Activated CD4-positive, alpha-beta T cell treated with anti-CD3 and anti-CD28 coated beads, Interleukin-2, amount 10 ng/mL, durations not matched to agents 7 days and 5 days (primary cell): ENCODE measurements at places on chromosomes 12 and 14. TPM values are rescaled to one million over a fixed set of nuclear protein-coding genes. Genes with fewer than 3 reads are reported as not detected.
A peak's percentile ranks its signal among the peaks of the same experiment; 100 is the strongest.

DNA sequence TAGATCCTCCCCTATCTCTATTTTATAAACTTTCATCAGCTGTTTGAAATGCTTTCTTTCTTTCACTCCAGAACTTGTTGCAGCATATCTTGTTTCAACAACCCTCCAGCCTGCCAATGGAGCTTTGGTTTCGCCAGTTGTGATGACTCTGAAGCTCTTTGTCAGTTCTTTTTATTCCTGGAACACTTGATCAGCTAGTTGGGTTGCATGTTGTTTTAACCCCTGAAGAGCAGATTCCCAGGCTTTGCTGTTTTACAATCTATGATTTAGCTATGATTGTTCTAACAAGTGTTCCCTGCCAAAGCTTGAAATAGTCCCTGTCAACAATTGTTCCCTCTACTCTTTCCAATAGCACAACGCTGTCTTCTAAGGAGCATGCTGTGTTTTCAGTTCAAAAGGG, 50.6 kb upstream of the FUT8 start:
- no peak overlapping the region for H3K27ac ChIP-seq
- peaks cover 37% of the 10 kb centered on the region for H3K36me3 ChIP-seq
- no peaks in the 10 kb centered on the region for H3K27me3 ChIP-seq
- DNase-seq: no peak

TC2N gene
- total RNA-seq: 216 TPM

- peak; percentile 29 for DNase-seq
- no peaks in the 10 kb centered on the region for H3K36me3 ChIP-seq
- H3K4me3 ChIP-seq: no peak overlapping the region
- peaks cover 48% of the 10 kb centered on the region for H3K27me3 ChIP-seq
- no peak overlapping the region for H3K27ac ChIP-seq
Measured at GRCh38 chr14:95361373-95362137, 41.8 kb upstream of the CLMN start.

DNA sequence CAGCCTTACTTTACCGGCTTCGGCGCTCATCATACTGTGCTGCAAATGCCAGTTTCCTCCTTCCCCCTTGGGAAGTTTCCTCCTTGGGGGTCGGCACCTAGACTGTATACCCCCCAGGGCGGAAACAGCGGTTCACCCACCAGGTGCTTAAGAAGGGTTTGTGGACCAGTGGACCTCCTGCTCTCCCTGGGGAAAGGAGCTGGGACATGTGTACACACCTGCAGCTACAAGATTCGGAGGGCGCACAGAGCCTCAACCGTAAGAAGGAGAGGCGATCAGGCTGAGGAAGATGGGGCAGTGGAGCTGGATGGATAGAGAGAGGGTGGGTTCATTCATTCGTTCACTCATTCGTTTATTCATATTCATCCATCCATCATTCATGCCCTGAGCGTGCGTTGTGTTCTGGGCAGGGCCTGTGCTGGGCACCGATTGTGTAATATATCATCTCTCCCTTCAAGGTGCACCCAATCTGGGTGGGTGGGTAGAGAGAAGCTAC, 717 bp upstream of the ZNF839 start:
- peaks cover 2% of the 10 kb centered on the region for H3K36me3 ChIP-seq
- peaks cover 74% of the 10 kb centered on the region for H3K4me1 ChIP-seq
- DNase-seq: no peak
- no peaks in the 10 kb centered on the region for H3K27me3 ChIP-seq

- no peaks in the 10 kb centered on the region for H3K36me3 ChIP-seq
- no peak overlapping the region for H3K4me3 ChIP-seq
- no peaks in the 10 kb centered on the region for H3K4me1 ChIP-seq
- no peak overlapping the region for H3K27ac ChIP-seq
- no peaks in the 10 kb centered on the region for H3K27me3 ChIP-seq
Measured at GRCh38 chr12:83408146-83408545, 721.4 kb downstream of the TMTC2 start.

DNA sequence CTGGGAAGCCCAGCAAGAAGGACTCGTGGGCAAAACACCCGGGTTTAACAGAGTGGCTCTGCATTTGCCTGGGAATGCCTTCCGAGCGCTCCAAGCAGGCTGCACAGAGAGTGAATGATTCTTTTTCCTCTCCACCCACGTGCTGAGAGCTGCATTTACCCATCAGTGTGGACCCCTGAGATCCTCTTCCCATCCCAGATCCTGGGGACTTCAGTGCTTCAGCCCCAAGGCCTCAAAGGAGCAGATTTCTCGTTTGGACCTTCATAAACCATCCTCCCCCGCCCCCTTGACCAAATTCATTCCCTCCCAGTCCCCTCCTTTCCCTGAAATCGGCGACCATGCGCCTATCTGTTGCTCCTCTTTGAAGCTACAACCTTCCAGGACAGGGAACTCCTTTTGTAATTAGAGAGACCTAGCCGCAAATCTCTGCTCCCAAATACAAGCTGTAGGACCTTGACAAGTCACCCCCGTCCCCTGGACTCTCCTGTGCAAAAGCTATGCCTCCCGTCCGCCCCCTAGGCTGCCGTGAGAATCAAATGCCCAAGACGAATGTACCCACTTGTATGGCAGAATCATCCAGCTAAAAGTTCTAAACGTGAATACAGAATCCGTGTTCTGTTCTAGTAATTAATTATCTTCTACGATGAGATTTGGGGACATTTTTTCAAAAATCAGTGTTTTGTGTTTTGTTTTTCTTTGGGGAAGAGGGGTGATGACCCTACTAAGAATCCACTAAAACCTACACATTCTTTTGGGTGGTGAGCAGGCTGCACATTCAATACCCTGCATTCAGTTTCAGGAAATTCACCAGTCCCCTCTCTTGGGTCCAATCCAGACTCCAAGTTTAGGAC, 8.8 kb downstream of the TBX5 start:
- H3K36me3 ChIP-seq: no peaks in the 10 kb centered on the region
- DNase-seq: no peak
- no peak overlapping the region for H3K27ac ChIP-seq
- H3K4me1 ChIP-seq: no peaks in the 10 kb centered on the region
- no peak overlapping the region for H3K4me3 ChIP-seq
- peaks cover 93% of the 10 kb centered on the region for H3K27me3 ChIP-seq

DNA sequence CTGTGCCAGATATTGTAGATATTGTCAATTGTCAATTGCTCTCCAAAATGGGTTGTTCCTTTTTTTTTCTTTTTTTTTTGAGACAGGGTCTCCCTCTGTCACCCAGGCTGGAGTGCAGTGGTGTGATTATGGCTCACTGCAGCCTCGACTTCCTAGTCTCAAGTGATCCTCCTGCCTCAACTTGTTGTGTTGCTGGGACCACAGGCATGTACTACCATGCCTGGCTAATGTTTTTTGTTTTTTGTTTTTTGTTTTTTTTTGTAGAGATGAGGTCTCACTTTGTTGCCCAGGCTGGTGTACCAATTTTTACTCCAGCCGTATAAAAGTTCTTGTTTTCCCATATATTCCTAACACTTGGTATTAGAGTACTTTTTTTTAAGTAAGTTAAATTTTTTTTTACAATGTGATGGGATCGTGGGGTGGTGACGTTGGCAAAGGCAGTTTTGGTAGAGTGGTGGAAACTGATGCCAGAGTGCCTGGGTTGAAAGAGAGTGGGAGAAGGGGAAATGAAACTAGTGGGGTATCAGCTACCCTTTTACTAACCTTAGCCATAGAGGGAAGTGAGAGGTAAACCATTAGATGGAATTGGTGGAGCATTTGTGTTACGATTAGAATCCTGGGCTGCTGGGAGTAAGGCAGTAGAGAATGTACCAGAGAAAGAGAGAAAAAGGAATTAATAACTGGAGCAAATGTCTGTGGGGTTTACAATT, 33.0 kb upstream of the CFAP54 start:
- no peaks in the 10 kb centered on the region for H3K36me3 ChIP-seq
- DNase-seq: no peak
- H3K4me3 ChIP-seq: no peak overlapping the region
- peaks cover 4% of the 10 kb centered on the region for H3K4me1 ChIP-seq

FRMD6 gene
- total RNA-seq: 3.3 TPM

OTUB2 gene
- total RNA-seq: 2.3 TPM

GNPNAT1 gene
- total RNA-seq: 13.3 TPM
